Lung (tissue), 17 donors: ENCODE measurements at places on chromosomes 12 and 14.
A peak's percentile ranks its signal among the peaks of the same experiment; 100 is the strongest.

- DNase-seq: no peak
Observed at GRCh38 chr12:105474672-105475071, 144.2 kb downstream of the C12orf75 start.

GRCh38 chr14:95067526-95067925, 89.8 kb downstream of the DICER1 start:
- DNase-seq: peak; percentile 9

- DNase-seq: no peak
Observed at GRCh38 chr14:89332031-89332430, 85.0 kb downstream of the FOXN3 start.

DNA sequence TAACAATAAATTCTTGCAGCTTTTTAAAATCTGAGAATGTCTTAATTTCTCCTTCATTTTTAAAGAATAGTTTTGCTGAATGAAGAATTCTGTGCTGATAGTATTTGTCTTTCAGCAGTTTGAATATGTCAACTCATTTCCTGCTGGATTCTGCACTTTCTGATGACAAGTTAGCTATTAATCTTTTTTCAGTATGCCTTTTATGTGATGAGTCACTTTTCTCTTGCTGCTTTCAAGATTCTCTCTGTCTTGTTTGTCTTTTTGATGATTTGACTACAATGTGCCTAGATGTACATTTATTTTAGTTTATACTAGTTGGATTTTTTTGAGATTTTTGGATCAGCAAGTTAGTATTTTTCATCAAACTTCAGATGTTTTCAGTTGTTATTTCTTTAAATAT, 87.9 kb upstream of the AVPR1A start:
- no peak for DNase-seq

DNA sequence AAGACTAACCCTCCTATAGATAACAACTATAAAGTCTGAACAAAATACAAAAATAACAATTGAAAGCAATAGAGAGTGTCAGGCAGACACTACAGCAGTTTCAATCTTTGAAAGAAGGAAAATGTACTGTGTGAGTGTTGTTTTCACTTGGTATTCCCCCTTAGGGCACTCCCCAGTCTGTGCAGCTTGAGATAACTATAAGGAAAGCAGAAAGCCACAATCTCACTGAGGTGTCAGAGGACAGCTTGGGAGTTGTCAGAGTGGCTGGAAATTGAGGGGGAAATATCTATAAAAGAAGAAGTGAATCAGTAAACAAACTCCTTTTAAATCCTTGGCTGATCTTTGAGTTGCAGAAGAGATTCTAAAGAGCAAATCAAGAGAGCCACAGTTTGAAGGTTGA, 364.8 kb downstream of the NELL2 start:
- no peak for DNase-seq

DNA sequence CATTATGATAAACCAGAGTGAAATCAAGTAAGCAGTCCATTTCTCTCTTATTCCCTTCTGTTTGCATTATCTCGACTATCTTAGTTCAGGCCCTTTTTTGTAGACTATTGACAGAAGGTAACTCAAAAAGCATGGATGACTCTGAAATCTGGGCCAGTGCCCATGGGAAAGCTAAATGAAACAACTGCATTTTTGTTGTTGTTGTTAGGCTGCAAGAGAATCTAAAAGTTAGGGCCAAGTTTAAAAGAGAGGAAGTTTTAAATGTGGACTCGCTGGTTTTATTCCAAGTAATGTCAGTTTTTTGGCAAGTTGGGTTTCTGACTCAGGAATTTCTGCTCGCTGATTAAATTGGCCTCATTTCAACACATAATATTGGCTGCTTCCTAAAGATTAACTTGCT, 201.1 kb downstream of the PIK3C2G start:
- DNase-seq: peak; percentile 95

- DNase-seq: no peak
Observed at GRCh38 chr12:29232086-29232485, 83.0 kb downstream of the FAR2 start.

DNA sequence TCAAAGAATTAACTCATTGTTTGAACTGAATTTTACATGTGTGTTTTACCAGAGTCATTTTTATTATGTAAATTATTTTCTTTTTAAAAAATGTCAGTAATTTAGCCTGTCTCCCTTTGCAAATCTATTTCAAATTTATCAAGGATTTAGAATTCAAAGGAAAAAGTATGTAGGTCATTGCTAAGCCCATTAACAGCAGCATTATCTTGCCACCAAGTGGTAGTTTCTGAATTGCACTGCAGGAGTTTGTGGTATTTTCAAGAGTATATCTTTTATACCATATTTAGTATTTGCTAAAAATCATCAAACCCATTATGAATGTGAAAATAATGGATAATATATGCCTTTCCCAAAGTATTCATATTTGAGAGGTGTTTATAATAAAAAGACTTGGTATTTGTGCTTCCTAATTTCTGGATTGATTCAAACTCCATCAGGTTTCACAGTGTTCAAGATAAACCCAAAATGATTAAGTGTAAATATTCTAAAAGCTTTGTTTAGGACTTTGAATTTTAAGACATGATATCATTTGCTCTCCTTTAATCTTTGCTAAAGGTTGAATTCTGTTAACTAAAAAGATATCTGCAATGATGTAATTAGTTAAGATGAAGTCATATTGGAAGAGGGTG, 711.4 kb downstream of the FSCB start:
- peak; percentile 52 for DNase-seq
